ENCODE measurements at places on chromosomes 11 and 22.

- DNase-seq: no peak
Measured at GRCh38 chr11:16773981-16774935, 35.8 kb downstream of the C11orf58 start.

DNA sequence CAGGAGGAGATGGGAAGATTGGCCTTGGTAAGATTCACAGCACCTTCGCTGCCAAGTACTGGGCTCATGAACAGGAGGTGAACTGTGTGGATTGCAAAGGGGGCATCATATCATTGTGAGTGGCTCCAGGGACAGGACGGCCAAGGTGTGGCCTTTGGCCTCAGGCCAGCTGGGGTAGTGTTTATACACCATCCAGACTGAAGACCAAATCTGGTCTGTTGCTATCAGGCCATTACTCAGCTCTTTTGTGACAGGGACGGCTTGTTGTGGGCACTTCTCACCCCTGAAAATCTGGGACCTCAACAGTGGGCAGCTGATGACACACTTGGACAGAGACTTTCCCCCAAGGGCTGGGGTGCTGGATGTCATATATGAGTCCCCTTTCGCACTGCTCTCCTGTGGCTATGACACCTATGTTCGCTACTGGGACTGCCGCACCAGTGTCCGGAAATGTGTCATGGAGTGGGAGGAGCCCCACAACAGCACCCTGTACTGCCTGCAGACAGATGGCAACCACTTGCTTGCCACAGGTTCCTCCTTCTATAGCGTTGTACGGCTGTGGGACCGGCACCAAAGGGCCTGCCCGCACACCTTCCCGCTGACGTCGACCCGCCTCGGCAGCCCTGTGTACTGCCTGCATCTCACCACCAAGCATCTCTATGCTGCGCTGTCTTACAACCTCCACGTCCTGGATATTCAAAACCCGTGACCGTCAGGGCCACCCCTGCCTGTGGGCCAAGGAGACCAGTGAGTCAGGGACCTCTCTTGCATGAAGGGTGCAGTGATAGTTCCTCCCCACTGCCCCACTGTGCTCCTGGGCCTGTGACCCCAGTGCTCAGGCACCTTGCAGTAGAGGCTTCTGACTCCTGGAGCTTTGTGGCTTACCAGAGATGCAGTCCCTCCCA is 83.6 kb downstream of the BCR start:
- no peak for DNase-seq

DNA sequence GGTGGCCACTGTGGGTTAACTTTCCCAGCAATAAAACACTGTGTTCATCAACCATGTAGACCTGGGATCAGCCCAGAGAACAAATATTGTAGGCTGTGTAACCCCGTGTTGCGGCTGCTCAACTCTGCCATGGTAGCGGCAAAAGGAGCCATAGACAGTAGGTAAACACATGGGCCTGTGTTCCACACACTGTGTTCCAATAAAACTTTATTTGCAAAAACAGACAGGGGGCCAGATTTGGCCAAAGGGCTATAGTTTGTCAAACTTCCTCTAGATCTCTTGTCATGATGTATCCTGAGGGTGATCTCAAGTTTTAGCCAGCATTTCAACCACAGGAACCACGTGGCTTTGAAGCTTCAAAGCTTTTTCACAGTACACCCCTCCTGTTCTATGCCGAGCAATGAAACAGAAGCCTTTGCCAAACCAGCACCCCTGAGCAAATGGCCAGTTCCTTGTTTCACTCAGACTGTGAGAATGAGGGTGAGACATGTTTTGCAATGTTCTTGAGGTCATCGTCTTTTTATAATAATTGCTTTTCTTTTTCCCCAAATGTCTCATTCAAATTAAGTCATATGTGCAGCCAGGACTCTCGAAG is 49.9 kb upstream of the FADD start:
- DNase-seq: no peak

GRCh38 chr11:71430166-71430565 is 18.0 kb downstream of the DHCR7 start:
- DNase-seq: no peak

GRCh38 chr11:129702410-129703398 is 112.9 kb upstream of the TMEM45B start:
- DNase-seq: no peak

DNA sequence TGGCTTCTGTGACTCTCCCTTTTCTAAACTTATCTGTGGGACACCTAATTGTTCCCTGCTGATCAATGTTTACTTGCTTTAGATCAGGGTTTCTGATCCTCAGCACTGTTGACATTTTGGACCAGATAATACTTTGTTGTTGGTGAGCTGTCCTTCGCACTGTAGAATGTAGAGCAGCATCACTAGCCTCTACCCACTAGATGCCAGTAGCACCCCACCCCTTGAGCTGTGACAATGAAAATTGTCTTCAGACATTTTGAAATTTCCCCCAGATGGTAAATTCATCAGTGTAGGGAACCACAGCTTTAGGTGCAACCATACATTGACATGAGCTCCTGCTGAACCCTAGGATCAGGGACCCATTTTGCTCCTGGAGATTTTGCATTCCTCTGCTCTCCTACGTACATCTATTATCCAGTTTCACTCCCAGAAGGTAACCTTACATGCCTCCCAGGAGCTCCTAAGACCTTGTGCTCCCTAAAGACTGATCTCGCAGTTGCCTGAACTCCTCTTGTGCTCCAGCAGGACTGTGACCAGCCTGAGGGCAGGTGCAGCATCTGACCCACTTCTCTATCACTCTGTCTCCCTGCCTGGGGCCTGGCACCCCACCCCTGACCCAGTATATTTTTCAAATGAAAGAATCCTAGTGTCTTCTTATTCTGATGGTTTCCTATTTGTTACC is 107.8 kb downstream of the FAR1 start:
- DNase-seq: peak; percentile 11

DNA sequence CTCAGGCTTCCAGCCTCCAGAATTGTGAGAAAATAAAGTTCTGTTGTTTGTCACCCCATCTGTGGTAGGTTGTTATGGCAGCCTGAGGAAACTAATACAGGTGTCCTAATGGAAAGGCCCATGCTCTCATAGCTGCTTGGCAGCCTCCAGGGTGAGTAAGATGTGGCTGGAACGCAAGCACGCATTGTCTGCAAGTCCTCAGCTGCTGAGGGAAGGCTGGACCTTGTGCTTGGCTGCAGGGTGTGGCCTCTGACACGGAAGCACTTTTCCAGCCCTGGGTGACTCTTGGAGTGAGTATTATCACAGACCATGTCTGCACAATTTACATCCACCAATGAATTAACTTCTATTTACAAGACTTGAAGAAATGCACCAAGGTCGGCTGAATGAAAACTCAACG is 44.4 kb upstream of the BARX2 start:
- DNase-seq: no peak

- DNase-seq: no peak
Measured at GRCh38 chr11:102330231-102330630, 12.9 kb downstream of the BIRC3 start.

GRCh38 chr11:112761911-112762706 is 199.1 kb upstream of the NCAM1 start:
- DNase-seq: no peak

- no peak for DNase-seq
Measured at GRCh38 chr11:2621894-2622293, 77.9 kb downstream of the KCNQ1OT1 start.

- DNase-seq: no peak
Measured at GRCh38 chr11:46617972-46618314, 590 bp downstream of the ATG13 start.

DNA sequence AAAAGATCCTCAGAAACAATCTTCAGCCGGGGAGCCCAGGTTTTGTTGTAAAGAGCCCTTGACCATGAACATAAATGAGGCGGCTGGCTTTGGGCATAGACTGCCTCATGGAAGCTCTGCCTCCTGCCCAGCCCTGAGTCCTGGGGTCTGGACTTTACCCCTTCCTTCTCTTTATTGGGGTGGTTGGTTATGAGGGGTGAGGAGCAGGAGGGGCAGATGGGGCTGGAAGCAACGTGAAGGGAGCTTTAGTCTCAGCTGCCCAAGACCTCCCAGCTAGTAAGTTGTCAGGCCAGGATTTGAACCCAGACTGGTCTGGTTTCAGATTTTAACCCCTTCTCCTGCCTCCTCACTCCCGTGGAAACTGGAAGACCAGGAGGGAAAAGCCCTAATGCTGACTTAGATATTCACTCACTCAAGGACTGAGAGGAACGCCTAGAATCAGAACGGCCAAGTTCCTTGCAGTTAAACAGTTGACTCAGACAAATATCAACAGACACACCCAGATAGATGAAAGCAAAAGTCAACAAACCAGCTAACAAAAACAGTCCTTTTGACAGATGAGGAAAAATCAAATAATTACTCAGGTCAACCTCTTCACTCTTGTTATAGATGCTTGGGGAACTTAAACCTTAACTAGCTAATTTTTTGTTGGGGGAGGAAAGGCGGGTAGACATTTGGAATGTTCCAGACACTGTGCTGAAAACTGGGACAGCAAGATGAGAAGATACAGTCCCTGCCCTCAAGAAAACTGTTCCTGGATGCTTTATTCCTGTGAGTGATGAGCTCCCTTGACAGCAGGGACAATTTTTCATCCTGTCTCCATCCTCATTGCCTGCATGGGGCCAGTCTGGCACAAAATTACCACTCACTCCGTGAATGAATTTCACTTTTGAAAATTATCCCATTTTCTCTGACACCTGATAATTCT is 20.8 kb upstream of the ARRB1 start:
- no peak for DNase-seq

GRCh38 chr11:16936643-16937042 is 77.6 kb downstream of the PLEKHA7 start:
- no peak for DNase-seq

GRCh38 chr11:130190371-130190881 is 30.8 kb downstream of the ST14 start:
- DNase-seq: no peak

DNA sequence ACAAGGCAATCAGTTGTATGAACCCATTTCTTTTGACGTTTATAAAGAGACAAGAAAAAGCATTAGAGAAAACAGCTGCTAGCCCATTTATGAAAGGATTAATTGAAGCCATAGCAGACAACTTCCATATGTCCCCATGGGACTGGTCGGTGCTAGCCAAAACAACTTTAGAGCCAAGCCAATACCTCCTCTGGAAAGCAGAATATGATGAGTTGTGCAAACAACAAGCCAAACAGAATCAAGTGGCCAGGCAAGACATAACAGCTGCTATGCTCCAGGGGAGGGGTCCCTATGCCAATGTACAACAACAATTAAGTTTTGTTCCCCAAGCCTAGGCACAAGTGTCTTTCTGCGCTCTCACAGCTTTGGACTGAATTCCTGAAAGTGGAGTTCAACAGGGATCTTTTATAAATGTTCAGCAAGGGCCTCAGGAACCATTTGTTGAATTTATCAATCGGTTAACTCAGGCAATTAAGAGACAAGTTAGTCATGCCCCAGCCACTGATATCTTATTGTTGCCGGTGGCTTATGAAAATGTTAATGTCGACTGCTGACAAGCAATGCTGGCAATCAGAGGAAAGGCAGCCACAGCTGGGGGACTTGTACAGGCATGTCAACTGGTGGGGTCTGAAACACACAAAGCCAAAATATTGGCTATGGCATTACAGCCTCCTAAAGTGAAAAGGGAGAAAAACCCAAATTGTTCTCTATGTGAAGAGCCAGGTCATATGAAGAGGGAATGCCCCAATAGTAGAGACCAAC is 1593.1 kb upstream of the TENM4 start:
- DNase-seq: no peak

DNA sequence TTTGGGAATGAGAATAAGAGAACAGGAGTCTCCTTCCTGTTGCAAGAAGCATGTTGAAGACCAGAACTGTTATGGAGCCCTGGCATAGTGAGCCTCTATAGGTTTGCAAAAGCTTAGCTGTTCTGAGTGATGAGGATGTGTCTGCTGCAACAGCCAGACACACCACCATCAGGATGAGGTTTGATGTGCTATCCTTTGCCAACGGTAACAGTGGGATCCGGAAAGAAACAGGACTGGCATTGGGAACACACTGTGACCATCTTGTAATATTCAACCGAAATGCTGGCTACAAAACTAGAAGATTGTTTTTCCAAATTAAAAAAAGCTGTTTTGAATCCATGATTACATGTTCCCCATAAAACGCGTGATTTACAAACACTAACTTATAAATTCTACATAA is 117.0 kb downstream of the ME3 start:
- no peak for DNase-seq

DNA sequence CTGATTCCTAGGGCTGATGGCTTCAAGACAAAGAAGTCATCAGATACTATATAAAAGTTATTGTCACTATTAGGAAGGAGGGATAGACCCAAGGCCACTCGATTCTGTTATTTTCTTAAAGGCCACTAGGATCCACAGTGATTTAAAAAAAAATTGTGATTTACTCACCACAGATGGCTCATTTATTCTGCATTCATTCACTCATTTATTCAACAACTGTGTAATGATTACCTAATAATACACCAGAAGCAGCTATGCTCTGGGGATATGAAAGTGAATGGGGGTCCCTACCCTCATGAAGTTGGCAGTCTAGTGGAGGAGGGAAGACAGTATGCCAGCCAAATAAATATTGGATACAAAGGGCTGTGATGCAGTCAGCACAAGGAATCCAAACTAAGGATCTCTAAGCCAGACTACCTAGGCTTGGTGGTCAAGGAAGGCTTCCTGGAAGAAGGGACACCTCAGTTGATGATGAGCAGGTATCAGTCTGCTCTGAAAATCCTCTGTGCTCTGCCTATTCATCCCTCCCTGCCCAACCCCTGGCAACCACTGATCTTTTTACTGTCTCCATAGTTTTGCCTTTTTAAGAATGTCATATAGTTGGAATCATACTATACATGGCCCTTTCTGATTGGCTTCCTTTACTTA is 110.5 kb downstream of the NAT10 start:
- no peak for DNase-seq

DNA sequence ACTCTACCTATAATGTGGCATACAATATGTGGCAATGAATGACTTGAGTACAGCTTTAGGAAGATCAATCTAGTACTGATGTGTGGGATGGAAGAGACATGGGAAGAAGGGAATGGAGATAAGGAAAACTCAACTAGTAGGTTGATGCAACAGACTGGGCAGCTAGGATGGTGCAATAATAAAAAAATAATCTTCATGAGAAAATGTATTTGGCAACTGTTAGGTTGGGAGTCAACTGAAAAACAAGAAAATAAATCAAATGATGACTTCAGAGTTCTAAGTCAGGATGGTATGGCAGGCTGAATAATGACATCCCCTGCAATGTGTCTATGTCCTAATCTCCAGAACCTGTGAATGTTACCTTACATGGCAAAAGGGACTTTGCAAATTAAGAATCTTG is 236.8 kb upstream of the PITPNB start:
- no peak for DNase-seq
